Vagina (tissue), 2 donors: ENCODE measurements at places on chromosomes 16 and 17.

DNA sequence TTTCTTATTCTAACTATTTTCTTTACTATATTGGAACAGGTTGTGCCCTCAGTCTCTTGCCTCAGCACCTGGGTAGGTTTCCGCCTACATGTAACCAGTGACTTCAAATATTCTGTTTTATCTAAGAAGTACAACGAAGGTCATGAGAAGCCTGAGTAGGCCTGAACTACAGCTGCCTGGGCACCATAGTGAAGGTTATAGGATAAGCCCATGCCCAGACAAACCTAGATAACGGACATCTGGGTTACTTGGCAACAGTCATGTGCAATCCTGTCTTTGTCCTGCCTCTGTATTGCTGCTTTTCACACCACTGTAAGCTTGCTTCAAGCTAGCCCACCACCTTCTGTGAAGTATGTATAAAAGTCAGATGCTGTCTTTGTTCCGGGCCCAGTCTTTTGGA, 25.4 kb upstream of the ARL4D start:
- DNase-seq: no peak

DNA sequence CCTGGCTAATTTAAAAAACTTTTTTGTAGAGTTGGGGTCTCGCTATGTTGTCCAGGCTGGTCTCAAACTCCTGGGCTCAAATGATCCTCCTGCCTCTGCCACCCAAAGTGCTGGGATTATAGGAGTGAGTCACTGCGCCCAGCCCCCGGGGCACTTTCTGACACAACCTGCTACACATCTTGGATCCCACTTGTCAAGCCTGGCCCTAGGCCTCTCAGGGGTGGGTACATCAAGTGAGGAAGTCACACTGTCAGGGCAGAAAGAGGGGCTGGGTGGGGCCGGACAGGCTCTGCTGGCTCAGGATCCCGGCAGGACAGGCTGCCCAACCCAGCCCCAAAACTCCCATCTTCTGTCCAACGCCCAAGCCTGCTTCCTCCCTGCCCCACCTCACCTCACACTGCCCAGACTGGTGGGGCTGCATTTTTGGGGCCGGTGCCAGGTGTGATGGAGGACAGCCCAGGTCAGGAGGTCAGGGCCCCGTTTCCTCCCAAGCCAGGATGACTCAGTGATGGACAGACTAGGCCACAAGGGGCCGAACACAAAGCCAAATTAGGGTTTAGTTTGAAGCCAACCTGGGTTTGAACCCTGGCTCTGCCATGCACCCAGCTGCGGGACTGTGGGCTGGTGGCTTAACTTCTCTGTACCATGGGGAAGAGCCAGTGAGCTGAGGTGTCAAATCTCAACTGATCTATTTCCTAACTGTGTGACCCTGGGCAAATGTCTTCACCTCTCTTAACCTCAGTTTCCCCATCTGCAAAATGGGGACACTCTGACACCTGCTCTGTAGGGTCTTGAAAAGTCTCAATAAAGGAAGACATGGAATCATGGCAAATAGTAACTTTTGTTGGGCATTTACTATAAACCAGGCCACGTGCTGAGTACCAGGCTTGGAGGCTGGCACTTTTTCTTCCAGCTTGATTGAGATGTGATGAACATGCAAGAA, 8.9 kb upstream of the PPL start:
- DNase-seq: no peak

DNA sequence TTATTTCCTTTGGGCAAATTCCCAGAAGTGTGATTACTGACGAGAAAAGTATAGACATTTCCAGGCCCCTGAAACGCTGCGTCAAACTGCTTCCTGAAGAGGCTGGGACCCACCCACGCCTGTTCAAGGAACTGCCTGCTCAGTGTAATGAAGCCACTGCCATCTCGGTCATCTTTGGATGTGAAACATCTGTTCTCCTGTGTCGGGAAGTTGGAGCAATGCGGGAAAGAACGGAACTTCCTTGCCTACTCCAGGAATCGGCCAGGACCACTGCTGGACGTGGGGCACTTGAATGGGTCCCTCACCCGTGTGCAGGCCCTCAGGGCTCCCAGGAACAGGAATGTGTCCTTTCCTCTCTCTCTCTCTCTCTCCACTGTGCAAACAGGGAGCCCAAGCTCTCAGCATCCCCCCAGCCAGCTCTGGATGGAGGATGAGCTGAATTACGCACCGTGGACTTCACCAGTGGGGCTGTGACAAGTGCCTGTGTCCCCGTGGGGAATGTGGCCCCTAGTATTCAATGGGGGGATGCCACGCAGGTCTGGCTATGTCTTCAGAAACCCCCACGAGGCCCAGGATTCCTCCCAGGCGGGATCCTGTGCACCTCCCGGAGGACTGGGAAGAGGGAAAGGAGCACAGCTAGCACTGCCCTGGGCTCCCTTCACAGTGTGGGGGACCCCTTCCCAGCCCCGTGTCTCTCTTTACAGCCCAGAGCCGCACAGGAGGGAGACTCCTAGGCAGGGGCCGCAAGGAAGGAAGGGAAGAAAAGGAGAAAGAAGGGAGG, 18.3 kb upstream of the LITAF start:
- no peak for DNase-seq

DNA sequence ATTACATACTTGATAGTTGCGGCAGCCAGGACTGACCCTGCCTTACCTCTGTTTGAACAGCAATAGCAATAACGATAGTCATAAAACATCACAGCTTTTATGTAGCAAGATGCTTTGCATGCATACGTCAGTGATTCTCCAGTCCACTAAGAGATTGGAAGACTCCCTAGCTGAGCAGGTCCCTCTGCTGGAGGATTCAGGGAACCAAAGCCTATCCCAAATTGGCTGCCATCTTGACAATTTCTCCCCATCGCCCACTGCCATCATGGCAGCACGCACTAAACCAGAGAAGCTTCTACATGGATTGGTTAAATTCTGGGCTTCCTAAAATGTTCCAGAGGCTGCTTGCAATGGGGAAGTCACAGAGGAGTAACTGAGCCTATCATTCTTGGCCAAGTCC, 360.6 kb upstream of the XYLT1 start:
- DNase-seq: no peak

- DNase-seq: no peak
Observed at GRCh38 chr16:61210076-61210475, 826.2 kb downstream of the CDH8 start.

- DNase-seq: no peak
Observed at GRCh38 chr16:67528870-67529581, 397 bp downstream of the RIPOR1 start.

DNA sequence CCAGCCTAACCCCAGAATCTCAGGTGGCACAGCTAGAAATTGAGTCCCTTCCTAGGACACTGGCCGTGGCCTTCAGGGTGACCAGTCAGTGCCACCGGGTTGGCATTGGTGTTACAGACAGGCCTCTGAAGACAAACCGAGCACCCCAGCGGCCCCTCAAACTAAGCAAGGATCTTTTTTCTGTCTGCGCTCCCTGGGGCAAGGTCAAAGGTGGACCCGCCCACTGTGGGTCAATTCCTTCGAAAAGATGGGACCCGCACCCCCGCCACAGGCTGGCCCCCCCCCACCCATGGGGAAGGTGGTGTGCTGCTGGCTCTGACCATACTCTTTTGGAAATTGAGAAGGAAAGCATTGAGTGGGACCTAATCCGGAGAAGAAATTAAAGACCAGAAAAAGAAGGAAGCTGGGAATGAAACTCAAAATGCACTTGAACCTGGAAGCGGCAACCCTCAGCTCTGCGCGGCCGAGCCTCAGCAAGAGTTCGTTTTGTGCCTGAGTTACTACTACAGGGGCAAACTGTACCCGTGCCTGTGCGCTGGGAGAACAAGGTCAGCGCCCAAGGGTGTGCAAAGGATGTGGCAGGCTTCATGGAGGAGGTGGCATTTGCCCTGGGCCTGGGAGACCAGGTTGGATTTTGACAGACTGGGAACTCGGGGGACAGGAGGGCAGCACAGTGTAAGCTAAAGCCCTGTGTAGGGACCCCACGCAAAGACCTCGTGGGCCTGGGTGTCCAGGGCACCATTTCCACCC, 20.4 kb downstream of the TMC6 start:
- no peak for DNase-seq

DNA sequence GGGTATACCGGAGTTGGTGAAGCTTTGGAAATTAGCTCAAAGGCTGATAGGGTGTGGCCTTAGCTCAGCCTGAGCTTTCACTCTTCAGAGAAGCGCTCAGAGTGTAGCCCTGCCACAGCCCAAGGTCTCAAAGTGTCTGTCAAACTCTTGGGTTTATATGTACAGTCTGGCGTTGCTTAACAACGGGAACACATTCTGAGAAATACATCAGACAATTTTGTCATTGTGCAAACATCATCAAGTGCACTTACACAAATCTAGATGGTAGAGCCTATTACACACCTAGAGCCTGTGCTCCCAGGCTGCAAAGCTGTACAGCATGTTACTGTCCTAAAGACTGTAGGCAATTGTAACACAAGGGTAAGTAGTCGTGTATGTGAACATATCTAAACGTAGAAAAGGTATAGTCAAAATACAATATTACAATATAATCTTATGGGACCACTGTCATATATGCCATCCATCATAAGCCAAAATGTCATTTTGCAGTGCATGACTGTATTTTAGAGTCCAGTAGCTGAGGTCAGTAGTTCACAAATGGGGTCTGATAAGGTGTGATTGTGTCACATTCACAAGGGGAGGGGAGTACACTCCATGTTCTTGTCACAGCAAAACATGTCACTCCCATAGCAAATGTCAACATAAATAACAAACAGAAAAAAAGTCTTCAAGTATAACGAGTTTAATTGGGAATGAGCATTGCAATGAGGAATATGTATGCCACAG, 20.6 kb downstream of the CHAD start:
- no peak for DNase-seq
